ELF-1 (cell line): ENCODE measurements at places on chromosomes 3 and 15.
A peak's percentile ranks its signal among the peaks of the same experiment; 100 is the strongest.

DNA sequence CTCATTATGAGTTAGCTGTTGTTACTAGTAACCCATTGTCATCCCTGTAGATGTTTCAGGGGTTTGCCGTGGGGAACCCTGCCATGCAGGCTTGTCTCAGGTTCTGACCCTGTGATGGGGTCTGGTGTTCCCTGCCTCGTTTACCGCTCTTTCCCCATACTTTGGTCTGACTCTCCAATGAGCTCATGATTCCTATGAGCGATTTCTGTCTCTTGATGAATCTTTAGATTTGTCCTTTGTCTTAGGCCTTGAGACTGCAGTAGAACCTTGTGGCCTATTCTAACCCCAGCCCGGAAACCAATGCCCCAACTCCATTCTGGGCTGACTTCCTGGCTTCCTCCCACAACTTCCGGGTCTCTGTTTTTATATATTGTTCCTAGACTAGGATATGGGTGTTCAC is 11.3 kb upstream of the IQGAP1 start:
- no peak for DNase-seq

DNA sequence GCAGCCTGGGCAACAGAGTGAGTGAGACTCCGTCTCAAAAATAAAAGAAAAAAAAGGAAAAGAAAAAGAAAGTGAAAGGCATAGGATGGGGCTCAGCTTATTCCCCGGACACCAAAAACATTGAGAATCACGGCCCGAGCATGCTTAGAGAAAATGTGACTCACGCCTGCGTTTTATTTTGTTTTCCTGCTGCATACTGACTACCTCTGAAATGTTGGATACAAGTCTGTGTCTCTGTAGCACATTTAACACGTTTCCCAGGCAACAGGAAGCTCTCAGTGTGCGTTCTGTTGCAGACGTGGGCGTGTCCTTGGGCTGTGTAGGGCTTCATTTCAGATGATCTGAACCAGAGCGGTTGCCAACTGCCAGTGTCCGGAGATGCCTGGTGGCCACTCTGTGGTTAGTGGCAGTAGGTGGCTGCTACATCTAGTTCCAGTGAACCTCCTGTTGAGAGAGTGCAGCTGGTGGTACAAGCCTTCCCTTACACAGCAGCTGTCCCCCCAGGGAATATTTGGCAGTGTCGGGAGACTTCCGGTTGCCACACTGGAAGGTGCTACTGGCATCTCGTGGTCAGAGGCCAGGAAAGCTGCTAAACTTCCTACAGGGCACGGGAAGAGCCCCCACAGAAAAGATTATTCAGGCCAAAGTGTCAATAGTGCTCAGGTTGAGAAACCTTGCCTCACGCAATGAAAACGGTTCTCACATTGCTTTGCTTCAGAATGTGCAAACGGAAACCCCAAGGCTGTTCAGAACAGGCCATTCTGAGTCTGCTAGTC is 3.0 kb downstream of the SLC51A start:
- peak; percentile 68 for DNase-seq

DNA sequence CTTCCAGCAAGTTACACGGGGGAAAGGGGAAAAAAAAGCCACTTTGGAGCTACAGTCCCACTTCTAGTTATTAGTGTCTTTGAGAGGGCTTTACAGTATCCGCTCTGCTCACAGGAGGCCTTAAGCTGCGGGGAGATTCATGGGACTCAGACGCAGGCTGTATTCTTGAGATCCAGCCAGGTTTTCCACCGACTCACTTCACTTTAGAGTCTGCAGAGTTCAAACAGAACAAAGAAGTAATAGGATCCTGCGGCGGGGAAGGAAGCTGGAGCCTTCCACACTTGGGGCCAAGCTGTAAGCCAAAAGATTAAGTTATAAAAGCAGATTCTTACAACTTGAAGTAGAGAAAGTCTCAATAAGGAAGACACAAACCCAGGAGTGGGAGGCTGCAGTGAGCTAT is 60.2 kb upstream of the FAM174B start:
- no peak for DNase-seq

DNA sequence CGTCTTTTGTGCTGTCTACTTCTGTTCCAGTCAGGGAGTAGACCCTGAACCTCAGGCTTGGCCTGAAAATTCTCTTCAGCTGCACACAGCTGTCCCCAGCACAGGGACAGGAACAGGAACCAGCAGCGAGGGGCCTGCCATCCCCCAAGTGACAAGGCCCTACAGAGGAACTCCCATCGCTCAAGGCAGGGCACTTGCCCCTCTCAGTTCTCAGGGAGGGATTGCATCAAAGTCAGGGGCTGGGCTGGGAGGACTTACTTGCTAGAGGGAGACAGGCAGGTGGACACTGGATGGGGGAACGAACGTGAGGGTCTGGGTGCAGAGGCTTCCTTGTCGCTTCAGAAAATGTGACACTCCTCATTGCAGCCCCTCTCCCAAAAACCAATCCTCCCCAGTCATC is 163.6 kb downstream of the CHSY1 start:
- DNase-seq, result no peak

- DNase-seq, result no peak
Measured at GRCh38 chr3:62027241-62027640, 346.1 kb downstream of the FEZF2 start.

- DNase-seq, result no peak
Measured at GRCh38 chr3:73652896-73653295, 28.2 kb upstream of the PDZRN3 start.
